ENCODE measurements at places on chromosomes 7 and 10.

DNA sequence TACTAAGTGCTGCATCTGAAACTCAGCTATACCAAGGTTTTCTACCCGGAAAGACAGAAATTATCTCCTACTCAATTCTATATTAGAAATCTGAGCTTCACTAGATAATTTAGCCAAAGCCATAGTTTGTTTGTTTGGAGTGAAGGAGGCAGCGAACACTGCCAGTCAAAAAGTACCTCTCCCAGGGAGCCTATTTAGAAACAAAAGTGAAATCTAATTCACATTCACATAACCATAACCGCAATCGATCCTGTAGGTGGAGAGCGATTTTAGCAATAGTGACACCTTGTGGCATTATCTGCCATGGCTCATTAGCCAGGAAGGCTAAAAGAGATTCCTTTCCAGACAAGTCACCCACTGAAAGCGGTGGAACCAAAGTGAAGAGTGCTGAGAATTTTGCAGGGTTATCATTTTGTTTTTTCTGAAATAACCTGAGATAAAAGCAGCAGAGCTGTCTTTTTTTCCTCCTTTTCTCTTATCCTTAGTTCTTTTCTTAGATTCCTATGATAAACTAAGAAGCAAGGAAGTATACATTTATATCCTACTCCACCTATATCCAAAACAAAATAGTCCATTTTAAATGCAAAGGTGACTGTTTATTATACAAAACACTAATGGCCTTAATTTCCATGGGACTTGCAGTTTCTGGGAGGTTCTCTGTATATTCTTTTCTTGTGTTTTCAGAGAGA, 83.7 kb upstream of the BET1 start:
- DNase-seq = peak; percentile 16

- DNase-seq = no peak
Observed at GRCh38 chr10:117860823-117861222, 185.9 kb downstream of the RAB11FIP2 start.

- no peak for DNase-seq
Observed at GRCh38 chr7:130322615-130323014, 22.0 kb upstream of the CPA5 start.

DNA sequence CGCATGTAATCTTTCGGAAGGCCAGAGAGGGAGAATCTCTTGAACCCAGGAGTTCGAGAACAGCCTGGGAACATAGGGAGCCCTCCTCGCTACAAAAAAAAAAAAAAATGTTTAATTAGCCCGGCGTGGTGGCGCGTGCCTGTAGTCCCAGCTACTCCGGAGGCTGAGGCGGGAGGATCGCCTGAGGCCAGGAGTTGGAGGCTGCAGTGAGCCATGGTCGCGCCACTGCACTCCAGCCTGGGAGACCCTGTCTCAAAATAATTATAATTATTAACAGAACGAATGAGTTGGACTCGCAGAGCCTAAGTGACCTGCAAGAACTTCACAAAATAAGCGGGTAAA, 794 bp downstream of the PCGF6 start:
- DNase-seq = no peak

- no peak for DNase-seq
Observed at GRCh38 chr10:45513551-45513950, 139.5 kb downstream of the ALOX5 start.

- DNase-seq = peak; percentile 27
Observed at GRCh38 chr10:48981310-48981907, 41.8 kb upstream of the LRRC18 start.

DNA sequence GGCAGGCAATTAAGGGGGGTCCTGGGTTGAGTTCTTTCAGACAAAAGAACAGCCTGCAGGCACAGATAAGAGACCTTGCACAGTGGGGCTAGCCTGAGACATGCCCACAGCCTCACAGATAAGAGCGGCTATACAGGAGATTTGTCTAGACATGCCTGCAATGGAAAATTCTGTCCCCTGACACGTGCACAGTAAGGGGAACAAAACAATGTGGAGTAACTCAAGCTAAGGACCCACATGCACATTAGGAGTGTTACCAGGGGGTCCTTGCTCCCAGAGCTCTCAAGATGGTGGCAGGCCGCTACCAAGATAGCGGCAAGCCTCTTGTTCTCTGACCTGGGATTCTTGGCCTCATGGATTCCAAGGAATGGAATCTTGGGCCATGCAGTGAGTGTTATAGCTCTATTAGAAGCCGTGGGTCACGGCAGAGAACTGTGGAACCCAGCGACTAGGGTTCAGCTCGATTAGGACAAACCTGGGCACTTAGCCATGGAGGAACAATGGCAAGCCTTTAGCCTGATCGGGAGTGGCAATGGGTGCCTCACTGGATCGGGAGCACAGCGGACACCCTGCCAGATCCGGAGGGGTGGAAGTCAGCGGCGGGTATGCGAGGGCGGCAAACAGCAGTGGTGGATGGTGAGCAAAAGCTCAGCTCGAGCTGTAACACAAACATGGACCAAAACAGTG, 196.9 kb downstream of the CCSER2 start:
- no peak for DNase-seq

GRCh38 chr7:30040938-30041337, 12.7 kb downstream of the PLEKHA8 start:
- no peak for DNase-seq

GRCh38 chr10:132388891-132389432, 8.0 kb upstream of the PWWP2B start:
- DNase-seq = no peak

- DNase-seq = no peak
Observed at GRCh38 chr7:34016876-34017275, 111.5 kb downstream of the BMPER start.

GRCh38 chr7:42768045-42768444, 143.8 kb downstream of the C7orf25 start:
- DNase-seq = no peak

DNA sequence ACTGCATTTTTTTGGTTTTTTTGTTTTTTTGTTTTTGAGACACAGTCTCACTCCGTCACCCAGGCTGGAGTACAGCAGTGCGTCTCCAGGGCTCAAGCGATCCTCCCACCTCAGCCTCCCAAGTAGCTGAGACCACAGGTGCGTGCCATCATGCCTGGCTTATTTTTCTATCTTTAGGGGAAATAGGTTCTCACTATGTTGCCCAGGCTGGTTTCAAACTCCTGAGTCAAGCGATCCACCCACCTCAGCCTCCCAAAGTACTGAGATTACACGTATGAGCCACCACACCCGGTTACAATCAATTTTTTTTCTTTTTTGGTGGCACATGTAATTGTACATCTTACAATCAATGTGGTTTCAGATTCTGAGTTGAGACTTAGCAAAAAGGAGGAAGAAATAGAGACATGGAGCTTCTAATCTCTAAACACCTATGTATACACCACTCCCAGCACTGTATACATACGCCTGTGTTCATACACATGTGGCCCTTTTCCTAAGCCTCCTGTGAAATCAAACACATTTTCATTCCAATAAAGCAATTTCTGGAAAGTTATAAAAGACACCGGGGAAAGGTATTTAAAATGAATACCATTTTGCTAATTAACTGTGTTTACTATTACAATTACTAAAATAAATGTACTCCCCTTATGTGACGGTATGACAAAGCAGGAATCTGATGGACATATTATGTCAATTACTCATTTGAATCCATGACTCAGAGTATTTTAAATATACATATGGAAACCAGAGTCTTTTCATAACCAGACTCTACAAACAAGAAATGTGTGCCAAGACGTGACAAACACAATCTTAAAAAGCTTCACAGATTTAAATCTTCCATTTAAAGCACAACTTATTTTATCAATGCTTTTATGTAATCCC, 40.9 kb downstream of the SMURF1 start:
- DNase-seq = no peak

- DNase-seq = no peak
Observed at GRCh38 chr10:109769966-109770365, 153.3 kb downstream of the XPNPEP1 start.

DNA sequence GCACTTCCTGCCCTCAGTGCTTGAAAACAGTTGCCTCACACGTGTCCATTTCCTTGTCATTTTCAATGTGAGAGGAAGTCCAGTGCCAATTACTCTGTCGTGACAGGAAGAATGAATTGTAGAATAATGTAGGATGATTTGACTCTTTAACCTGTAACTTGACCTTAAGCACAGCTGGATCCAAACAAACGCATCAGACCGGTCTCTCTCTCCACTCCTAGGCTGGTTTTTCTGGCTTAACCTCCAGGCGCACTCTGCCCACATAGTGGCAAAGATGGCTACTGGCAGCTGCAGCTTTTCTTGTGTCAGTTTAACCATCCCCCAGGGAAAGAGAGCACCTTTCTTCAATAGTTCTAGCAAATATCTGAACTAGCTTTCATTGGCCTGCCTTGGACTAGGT, 29.4 kb upstream of the PNLIPRP3 start:
- DNase-seq = no peak

DNA sequence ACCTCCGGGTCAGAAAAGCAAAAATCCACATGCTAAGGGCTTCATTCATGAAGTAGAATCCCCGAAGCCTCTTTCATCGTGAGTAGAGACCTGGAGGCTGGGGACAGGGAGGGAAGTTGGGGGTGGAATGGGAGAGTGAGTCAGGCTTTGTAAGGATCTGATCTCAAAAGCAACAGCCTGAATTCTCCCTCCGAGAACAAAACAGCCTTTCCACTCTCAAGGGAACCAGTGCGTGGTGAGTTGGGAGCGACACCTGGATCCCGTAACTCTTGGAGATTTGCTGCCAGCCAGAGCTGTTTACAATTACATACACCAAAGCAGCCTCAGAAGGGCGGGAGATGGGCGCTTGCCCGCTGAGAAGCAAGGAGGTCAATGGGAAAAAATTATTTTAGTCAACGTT, 10.8 kb downstream of the AFAP1L2 start:
- no peak for DNase-seq

- DNase-seq = no peak
Observed at GRCh38 chr10:12975906-12976305, 25.6 kb downstream of the CCDC3 start.

GRCh38 chr7:119545118-119545517, 727.9 kb upstream of the KCND2 start:
- DNase-seq = no peak

DNA sequence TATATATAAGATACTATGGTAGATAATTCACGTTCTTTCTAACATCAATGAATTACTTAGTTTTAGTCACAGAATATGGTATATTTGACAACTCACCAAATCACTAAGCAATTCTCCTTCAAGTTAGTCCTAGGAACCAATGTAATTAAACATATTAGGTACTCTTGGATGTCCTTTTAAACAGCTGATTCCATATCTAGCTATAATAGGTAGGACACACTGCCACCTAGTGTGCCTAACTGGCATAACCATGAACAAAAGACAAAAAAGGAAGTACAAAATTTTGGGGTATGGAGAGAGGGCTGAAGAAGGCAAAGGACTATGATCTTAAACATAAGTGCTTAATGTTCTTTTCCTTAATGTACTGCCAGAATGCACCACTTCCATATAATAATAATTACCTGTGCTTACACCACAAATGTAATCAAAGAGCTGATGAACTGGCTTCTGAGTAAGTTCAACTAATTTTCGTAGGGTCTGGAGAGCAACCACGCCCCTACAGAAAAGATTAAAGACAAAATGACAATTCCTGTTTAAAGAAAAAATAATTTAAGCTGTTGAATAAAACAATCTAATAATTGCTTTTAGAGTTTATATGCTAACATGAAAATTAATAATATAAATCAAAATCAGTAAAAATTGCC, 28.7 kb downstream of the PNPLA8 start:
- no peak for DNase-seq

DNA sequence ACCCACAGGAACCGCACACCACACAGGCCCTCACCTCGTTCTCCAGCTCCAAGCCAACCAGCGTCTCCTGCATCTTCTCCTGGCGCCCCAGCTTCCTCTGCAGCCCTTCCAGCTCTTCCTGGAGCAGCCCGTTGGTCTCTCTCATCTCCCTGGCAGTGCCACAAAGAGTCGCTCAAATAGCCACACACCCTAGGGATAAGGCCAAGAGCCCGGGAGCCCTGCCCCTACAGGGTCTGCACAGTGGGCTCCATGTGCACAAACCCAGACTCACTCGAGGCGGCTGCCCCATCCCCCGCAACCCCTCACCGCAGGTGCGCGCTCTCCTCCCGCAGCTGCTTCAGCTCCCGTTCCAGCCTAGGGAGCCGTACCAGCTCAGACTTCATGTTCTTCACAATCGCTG, 16.9 kb downstream of the MAD1L1 start:
- DNase-seq = no peak

DNA sequence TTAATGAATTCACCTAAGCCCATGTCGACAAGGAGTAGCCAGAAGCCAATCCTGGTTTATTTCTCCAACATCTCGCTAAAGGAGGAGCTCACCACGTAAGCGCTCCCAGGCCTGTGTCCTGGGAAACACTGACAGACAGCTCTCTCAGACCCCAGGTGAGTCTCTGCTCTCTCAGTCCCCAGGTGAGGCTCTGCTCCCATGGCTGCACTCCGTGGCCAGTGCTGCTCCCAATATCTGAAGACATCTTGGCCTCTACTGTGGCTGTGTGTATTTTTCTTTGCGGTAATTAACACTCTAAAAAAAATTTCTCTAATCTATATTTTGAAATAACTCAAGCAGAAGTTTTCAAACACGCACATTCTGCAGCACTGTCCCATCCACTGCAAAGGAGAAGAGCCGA, 564.5 kb downstream of the PTPRN2 start:
- no peak for DNase-seq

DNA sequence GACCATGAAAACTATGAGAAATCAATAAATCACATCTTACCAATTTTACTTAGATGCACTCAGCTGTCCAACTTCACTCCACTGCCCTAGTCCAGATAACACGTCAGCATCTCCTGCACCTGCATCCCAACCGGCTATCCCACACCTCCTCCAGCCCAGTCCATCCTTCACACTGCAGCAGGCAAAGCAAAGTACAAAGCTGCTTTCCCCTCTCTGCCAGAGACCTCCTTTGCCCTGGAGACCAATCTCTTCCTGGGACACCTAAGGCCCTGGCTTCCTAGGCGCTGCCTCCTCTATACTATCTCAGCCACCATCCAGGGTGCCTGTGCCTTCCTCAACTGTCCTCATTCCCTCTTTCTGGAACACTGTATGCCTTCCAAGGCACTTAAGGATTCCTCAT, 90.3 kb upstream of the DDC start:
- no peak for DNase-seq

GRCh38 chr7:112080441-112080840, 125.8 kb downstream of the DOCK4 start:
- peak; percentile 69 for DNase-seq

GRCh38 chr7:41476460-41476803, 226.5 kb downstream of the INHBA start:
- no peak for DNase-seq

DNA sequence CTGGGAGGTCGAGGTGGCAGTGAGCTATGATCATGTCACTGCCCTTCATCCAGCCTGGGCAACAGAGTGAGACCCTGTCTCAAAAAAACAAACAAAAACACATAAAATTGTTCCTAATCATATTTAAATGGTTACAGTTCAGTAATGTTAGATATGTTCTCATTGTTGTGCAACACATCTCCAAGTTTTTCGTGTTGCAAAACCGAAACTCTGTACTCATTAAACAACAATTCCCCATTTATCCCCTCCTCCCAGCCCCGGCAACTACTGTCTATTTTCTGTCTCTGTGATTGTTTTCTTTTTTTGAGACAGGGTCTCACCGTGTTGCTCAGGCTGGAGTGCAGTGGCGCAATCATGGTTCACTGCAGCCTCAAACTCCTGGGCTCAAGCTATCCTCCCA, 16.1 kb upstream of the PRXL2A start:
- DNase-seq = peak; percentile 52

Measured in right lung (tissue), 10 donors.